GF-D8 (cell line): ENCODE measurements at places on chromosomes 13 and 19.

DNA sequence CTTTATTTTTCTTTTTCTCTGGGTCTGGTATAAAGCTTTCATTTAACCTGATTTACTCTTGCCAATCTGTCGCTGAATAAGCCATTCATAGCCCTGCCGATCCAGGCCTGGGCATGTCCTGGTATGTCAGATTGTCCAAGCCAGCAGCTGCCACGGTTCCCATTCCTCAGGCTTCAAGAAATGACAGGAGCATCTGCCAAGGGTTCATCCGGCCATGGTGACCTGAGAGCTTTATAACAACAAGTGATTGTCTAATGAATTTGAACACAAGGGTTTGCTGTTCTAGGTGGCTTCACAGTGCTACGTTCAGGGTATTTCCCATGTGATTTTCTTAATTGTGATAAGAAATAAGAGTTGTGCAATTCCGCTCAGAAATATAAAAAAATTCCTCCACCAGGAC lies 20.0 kb downstream of the PNMA8A start:
- no peak for DNase-seq

DNA sequence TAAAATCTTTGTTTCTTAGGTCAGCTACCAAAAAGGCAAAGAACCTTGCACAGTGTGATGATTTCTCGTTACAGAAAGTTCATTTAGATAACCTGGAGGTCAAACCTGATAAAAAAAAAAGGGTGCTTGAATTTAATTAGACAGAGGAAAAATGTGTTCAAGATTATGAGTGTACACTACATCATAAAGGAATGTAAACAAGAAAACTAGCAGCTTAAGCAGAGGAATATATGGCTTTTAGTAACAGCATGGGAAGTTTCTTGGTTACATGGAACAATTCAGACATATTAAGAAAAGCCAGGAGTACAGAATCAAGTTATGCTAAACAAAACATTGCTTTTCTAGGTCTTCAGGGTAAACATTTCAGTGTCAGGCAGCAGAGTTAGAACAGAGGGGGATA lies 32.9 kb downstream of the ING1 start:
- DNase-seq: no peak

- DNase-seq: peak; percentile 8
These were observed 50.7 kb downstream of the ZNF723 start for GRCh38 chr19:22882797-22883196.

DNA sequence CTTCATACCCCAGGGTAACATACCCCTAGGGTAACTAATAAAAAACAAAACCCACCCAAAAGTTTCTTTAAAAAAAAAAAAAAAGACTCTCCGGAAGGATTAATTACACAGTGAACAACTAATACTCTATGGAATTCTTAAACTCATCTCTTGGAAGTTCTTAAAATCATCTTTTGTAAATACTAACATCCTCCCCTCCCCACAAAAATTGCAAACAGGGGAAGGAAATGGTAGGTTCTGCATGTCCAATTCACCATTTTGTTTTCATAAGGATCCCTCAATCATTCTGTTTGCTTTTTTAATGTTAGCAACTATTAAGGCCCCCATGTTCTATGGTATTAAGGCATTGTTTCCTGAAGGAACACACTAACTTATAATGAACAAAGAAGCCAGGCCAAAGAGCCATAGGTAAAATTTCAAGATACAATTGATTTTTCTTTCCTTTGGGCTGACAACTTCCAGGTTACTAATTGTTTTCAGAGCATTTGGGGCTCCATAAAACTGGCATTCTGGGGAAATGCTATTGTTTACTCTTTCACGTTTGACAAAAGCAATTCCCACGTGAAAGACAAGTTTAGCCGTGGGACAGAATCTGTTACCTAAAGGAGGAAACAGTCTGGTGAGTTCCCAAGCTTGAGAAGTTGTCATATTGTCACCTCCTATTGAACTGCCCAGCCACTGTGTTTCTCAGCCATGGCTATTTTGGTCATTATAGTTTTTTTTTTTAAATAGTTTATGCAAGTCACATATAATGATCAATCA lies 107.0 kb downstream of the FLT1 start:
- no peak for DNase-seq

DNA sequence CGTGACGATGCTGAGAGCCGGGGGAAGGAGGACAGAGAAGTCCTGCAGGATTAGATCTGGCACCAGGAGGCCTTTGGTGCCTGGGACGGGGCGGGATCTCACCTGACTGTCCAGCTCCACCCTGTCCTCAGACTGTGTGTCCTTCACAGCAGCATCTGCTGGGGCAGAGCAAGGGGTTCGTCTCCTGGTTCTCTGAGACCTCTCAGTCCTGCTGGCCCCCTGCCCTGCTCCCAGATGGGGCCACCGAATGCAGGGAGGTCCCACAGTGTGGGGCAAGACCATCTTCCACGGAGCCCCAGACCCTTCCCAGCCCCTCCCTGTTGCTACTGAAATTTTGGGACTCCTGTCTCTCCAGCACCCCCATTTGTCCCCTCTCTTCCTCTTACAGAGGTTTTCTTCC lies 4.5 kb downstream of the LILRB3 start:
- no peak for DNase-seq

DNA sequence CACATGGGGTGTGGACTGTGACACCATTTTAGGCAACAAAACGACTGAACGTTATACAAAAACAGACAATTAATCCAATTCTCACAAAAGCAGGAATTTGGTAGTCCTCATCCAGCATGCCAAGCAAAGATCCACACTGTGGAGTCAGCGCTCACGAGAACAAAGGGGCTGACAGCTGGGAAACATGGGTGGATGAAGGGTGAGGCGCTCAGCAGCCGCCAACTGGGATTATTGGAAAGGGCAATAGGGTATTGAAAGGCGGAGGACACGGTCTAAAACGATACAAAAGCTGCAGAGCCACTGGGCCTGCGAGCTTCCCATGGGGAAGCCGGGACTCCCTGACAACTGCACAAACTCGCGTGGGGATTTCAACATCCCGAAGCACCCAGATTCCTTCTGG lies 4.7 kb upstream of the ZNF813 start:
- no peak for DNase-seq

DNA sequence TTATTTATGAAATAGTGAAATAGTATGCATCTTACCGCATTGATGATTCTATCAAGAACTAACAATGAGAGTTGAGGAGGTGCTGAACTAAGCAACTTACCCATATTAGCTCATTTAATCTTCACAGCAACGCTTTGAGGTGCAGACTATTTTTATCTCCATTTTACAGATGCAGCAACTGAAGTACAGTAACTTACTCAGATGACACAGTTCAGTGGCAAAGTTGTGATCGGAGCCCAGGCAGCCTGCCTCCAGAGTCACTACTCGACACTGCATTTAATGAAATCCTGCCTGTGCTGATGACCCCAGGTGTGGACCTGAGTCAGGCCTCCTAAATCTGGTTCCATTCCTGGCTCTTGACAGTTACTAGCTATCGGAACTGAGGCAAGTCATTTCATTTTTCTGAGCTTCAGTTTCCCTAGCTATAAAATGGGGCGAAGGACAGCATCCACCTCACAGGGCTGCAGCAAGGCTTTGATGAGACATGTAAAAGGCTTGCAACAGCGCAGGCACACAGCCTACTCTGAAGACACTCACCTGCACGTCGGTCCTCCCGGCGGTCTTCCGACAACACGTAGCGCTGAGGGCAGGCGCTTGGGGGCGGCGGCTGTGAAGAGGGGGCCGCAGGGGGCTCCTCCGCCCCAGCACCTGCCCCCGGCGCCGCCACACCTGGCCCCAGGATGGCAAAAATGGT lies 1.5 kb downstream of the MYPOP start:
- no peak for DNase-seq

- no peak for DNase-seq
These were observed 69.9 kb upstream of the RAP2A start for GRCh38 chr13:97364031-97364430.

DNA sequence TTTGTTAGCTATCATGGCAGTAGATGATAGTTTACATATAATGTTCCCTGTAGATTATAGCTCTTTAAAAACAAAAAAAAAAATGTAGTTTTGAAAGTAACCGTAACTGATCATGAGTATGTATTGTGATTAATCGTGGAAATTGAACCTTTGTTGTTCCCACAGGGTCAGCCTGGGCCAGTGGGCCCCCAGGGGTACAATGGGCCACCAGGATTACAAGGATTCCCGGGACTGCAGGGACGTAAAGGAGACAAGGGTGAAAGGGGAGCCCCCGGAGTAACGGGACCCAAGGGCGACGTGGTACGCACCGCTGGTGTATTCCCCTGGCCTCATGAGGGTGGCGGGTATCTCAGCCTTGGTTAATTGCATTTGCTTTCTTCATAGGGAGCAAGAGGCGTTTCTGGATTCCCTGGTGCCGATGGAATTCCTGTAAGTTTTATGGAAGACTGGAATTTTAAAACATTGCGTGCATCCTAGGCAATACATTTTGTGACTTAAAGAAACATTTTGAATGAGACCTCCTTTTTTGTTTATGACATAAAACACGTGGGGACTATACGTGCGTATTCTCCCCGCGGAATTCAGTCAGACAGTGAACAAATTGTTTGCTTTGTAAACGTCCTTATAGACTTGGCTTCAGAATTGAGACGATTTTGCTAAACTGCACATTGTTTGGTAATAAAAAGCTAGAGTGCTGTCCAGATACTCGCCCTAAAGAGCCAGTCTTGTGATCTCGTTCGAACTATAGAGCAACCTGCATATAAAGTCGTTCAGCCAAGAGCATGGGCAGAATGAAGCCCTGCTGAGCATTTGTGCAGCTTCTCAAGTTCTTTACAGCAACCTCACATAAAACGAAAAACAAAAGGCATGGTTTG lies 117.7 kb downstream of the COL4A2 start:
- DNase-seq: no peak

GRCh38 chr13:33764716-33765115 lies 53.2 kb upstream of the RFC3 start:
- DNase-seq: no peak

- no peak for DNase-seq
These were observed 262.1 kb downstream of the DCT start for GRCh38 chr13:94217370-94217769.

GRCh38 chr13:32175943-32176342 lies 139.2 kb downstream of the ZAR1L start:
- no peak for DNase-seq

DNA sequence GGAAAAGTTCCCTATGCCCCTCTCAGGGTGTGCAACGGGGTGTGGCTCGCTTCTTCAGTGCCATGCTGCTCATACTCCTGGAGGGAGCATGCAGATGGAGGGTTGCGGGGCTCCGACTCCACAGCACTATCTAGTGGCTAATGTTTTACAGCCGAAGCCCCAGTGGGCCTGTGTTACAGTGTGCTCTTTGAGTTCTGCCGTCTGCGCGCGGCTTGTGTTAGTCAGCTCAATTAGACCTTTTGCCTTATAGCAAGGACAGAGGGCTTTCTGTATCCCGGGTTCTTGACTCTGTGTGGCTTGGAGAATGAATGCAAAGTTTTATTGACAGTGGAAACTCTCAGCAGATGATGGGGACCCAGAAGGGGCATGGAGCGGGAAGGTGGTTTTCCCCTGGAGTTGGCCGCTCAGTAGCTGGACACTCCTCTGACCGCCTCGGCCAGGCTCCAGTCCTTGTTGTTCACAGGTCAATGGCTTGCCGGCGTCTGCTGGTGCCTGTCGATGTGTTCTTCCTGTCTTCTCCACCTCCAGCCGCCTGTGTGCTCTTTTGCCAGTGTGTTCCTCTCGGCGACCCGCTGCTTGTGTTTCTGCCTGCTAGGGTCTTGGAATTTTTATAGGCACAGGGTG lies 383.4 kb downstream of the LMO7 start:
- no peak for DNase-seq

GRCh38 chr13:44373601-44374347 lies at the start of gene SERP2:
SERP2 (plus strand) TSS chr13:44373824; CDS start chr13:44374026, 202 bp downstream.
- no peak for DNase-seq

DNA sequence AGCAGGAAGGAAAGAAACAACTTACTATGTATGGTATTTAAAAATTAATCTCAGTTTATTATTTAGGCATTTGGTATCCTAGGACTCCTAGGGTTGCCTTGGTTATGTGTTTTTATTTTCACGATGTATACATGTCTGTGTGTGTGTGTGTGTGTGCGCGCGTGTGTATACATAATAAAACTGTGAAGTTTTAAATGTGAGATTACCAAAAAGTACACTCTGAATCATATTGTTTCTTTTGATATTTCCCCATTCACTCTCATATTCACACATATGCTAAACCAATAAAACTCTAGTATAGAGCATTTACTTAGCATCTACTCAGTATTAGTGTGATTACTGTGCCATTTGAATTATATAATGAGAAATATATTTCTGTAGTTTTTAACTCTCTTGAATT lies 30.8 kb upstream of the NDFIP2 start:
- no peak for DNase-seq

GRCh38 chr13:83008212-83008929 lies 873.9 kb downstream of the SLITRK1 start:
- no peak for DNase-seq

DNA sequence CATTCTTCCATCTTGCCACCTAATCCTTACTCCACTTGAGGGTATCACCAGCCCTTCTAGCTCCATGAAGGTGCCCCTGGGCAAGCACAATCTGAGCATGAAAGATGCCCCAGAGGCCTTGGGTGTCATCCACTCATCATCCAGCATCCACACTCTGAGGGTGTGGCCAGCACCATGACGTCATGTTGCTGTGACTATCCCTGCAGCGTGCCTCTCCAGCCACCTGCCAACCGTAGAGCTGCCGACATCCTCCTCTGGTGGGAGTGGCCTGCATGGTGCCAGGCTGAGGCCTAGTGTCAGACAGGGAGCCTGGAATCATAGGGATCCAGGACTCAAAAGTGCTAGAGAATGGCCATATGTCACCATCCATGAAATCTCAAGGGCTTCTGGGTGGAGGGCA lies 3.1 kb upstream of the KLK3 start:
- DNase-seq: no peak

DNA sequence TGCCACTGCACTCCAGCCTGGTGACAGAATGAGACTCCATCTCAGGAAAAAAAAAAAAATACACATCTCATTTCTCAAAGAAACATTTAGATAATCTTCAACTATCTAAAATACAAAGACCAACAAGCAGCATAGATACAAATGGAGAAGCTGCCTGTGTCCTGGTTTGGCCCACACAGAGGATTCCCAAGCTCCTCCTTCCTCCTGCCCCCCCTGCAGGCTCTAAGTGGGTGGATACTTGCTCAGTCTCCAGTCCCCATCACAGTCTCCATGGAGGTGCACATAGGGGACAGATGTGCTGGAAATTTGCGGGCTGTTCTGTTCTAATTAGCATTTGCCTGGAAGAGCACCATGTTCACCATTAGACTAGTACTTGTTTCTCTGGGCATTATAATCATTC lies 59.9 kb downstream of the ABCC4 start:
- DNase-seq: no peak
